Fibroblast of lung (primary cell): ENCODE measurements at places on chromosomes 3 and 15. TPM values are rescaled to one million over a fixed set of nuclear protein-coding genes. Genes with fewer than 3 reads are reported as not detected.

The SPINK8 gene
- not detected in 2 replicates for total RNA-seq

The SLC22A13 gene
- 0.26 and 0.33 TPM in 2 replicates for total RNA-seq

The PTX3 gene
- 464 and 549 TPM in 2 replicates for total RNA-seq

The KIF23 gene
- 3.1 and 16.5 TPM in 2 replicates for total RNA-seq

The GP9 gene
- not detected in 2 replicates for total RNA-seq

The GCHFR gene
- 1.8 and 2.5 TPM in 2 replicates for total RNA-seq

The CA12 gene
- total RNA-seq: 41.9 and 48.4 TPM in 2 replicates

The DUOX2 gene
- not detected in 2 replicates for total RNA-seq

The TOPAZ1 gene
- not detected in 2 replicates for total RNA-seq

The LRRC3B gene
- not detected in 2 replicates for total RNA-seq

The CPEB1 gene
- total RNA-seq: 24.9 and 62.3 TPM in 2 replicates

The ANKUB1 gene
- total RNA-seq: not detected in 2 replicates

The PPIP5K1 gene
- total RNA-seq: 27.0 and 40.8 TPM in 2 replicates

The GHSR gene
- total RNA-seq: not detected in 2 replicates

The TMEM39A gene
- 56.8 and 59.0 TPM in 2 replicates for total RNA-seq

The NEIL1 gene
- total RNA-seq: 4.4 and 6.3 TPM in 2 replicates

The CLDN16 gene
- under 0.01 and 0.33 TPM in 2 replicates for total RNA-seq

The GALNT15 gene
- total RNA-seq: 37.7 and 47.3 TPM in 2 replicates

The CACNA1D gene
- total RNA-seq: 0.17 and 0.77 TPM in 2 replicates

The C3orf49 gene
- not detected in 2 replicates for total RNA-seq

The P2RY14 gene
- total RNA-seq: not detected in 2 replicates

The GNAT1 gene
- total RNA-seq: not detected in 2 replicates

The ABTB1 gene
- total RNA-seq: 8.2 and 15.5 TPM in 2 replicates

The RARB gene
- total RNA-seq: 9.4 and 10.3 TPM in 2 replicates

The DUOX1 gene
- not detected in 2 replicates for total RNA-seq

The GOLGA6L7 gene
- total RNA-seq: not detected in 2 replicates

The GPR160 gene
- 0.50 and 0.51 TPM in 2 replicates for total RNA-seq

The CYP1A2 gene
- not detected in 2 replicates for total RNA-seq

The UQCRC1 gene
- total RNA-seq: 294 and 366 TPM in 2 replicates

The GOLGA6L4 gene
- 1.5 TPM in 2 replicates for total RNA-seq

The CLRN1 gene
- total RNA-seq: not detected in 2 replicates

The SLC2A2 gene
- total RNA-seq: not detected in 2 replicates

The PLA2G4D gene
- total RNA-seq: not detected in 2 replicates

The MUSTN1 gene
- not detected in 2 replicates for total RNA-seq

The ABCF3 gene
- total RNA-seq: 63.9 and 65.1 TPM in 2 replicates

The SMCO1 gene
- total RNA-seq: not detected in 2 replicates
